Activated naive CD4-positive, alpha-beta T cell treated with anti-CD3 and anti-CD28 coated beads for 36 hours (primary cell): ENCODE measurements at places on chromosomes 11 and 22. TPM values are rescaled to one million over a fixed set of nuclear protein-coding genes. Genes with fewer than 3 reads are reported as not detected.
A peak's percentile ranks its signal among the peaks of the same experiment; 100 is the strongest.

Gene OR6A2
- total RNA-seq, result not detected

Gene MIAT
- total RNA-seq, result 51.9 TPM

Gene PRRG4
- 0.15 TPM for total RNA-seq

Gene RAPSN
- not detected for total RNA-seq

Gene OR51B2
- not detected for total RNA-seq

Gene VSIG2
- total RNA-seq, result 0.29 TPM

DNA sequence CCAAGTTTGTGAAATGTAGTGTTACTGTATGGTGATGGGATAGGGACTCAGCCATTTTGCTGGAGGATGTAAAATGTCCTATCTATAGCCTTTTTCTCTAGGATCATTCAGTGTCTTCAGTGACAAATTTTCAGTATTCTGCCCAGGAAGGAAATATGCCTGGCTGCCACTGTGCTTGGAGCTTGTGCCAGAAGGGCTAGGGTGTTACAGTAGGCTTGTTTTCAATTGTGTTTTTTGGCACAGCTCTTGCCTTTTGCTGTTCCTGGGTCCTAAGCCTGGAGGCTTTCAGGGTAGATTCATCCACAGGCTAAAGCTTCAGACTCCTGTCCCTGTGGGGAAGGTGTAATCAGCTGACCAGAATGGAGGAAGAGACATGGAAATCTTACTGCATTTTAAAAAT, 22.0 kb upstream of the PHOX2A start:
- H3K4me3 ChIP-seq, result no peak overlapping the region
- no peaks in the 10 kb centered on the region for H3K36me3 ChIP-seq
- H3K27ac ChIP-seq, result no peak overlapping the region
- no peak for DNase-seq

DNA sequence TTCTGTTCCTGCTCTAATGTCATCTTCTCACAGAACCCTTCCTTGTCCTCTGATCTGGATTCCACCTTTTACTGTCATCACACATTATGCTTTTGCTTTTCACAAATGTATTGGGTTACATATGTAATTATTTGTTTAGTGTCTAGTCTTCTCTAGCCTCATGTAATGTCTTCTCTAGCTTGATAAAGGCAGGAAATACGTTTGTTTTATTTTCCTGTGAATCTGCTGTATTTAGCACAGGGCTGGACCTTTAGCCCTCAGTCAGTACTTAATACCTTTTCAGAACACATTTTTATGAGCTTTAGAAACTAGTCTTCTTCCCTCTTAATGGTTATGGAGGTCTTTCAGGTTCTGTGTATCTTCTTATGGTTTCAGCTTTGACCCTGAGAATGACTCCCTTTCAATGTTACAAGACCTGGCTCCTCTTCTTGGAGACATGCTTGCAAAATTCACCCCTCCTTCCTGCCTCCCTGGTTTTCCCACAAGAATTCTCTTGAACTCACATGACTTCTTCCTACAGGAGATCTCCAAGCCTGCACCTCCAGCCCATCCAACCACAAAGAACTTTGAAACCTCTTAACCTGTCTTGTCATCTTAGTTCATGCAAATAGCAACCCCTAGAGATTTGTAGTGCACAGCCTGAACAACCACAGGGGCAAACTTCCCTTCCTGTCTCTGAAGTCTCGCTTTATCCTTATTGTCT, 132.7 kb upstream of the DDI1 start:
- H3K27ac ChIP-seq, result no peak overlapping the region
- DNase-seq, result no peak
- H3K4me3 ChIP-seq, result no peak overlapping the region

GRCh38 chr22:30226192-30226832, 20.2 kb downstream of the LIF start:
- peaks cover 40% of the 10 kb centered on the region for H3K4me1 ChIP-seq
- H3K4me3 ChIP-seq, result no peak overlapping the region
- H3K27ac ChIP-seq, result no peak overlapping the region
- no peaks in the 10 kb centered on the region for H3K36me3 ChIP-seq
- H3K27me3 ChIP-seq, result no peaks in the 10 kb centered on the region
- DNase-seq, result no peak

GRCh38 chr22:42742940-42743339, 22.3 kb upstream of the A4GALT start:
- DNase-seq, result no peak
- H3K27ac ChIP-seq, result no peak overlapping the region
- H3K4me3 ChIP-seq, result no peak overlapping the region
- no peaks in the 10 kb centered on the region for H3K27me3 ChIP-seq
- no peaks in the 10 kb centered on the region for H3K4me1 ChIP-seq

- H3K27ac ChIP-seq, result peak overlapping the region; percentile 81
- peaks cover 36% of the 10 kb centered on the region for H3K4me1 ChIP-seq
- DNase-seq, result no peak
These were observed 1.2 kb downstream of the GUCD1 start for GRCh38 chr22:24553597-24554312.

DNA sequence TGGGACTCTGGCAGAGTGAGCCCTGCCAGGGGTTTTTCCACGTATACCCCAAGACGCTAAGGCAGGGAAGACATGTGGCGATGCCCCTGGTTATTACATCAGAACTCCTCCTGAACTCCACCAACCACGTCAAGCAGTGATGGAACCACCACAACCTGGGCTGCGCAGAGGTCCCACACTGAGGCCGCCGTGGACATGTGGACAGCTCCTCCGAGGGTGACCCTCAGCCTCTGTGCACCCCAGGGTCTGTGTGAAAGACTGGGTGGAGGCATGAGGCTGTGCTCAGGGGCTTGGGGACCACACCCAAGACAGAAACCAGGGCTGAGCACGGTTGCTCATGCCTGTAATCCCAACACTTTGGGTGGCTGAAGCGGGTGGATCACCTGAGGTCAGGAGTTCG, 52.2 kb downstream of the TRMU start:
- H3K36me3 ChIP-seq, result no peaks in the 10 kb centered on the region
- DNase-seq, result no peak
- H3K27ac ChIP-seq, result no peak overlapping the region
- H3K27me3 ChIP-seq, result no peaks in the 10 kb centered on the region
- no peak overlapping the region for H3K4me3 ChIP-seq
- H3K4me1 ChIP-seq, result no peaks in the 10 kb centered on the region

GRCh38 chr11:45092901-45093760, 53.3 kb upstream of the PRDM11 start:
- no peak overlapping the region for H3K4me3 ChIP-seq
- peaks cover 7% of the 10 kb centered on the region for H3K4me1 ChIP-seq
- H3K27me3 ChIP-seq, result peaks cover 6% of the 10 kb centered on the region
- H3K27ac ChIP-seq, result no peak overlapping the region
- no peaks in the 10 kb centered on the region for H3K36me3 ChIP-seq

DNA sequence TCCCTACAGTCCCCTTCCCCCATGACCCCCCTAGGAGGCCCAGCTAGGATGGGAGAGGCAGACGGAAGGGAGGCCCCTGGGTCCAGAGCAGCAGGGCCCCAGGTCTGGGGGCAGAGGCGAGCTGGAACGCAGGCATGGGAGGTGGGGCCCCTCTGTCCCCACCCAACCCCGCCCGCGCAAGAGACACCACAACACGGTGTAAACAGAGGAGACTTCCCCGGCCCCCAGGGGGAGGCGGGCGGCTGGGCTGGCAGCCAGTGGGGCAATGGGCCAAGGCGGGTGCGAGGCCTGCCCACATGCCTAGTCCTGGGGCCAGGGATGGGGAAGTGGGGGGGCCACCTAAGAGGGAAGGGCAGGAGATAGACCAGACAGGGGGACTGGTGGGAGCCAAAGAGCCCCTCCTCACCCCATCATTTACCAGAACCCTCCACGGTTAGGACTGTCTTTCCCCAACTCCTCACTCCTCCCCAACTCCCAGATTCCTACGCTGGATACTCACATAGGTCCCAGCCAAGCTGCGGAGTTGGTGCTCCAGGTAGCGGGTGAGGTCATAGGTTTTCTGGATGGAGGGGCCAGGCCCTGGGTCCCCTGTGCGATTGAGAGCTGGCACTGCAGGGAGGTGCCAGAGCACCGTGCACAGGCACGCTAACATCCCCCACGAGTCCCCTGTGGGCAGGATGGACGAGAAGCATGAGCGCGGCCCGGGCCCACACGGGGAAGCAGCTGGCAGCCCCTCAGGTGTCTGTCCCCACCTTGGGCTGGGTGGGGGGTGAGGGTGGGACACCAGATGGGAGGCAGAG, 6.2 kb downstream of the CLCF1 start:
- H3K27ac ChIP-seq, result no peak overlapping the region
- H3K36me3 ChIP-seq, result no peaks in the 10 kb centered on the region
- no peak for DNase-seq
- H3K4me1 ChIP-seq, result peaks cover 21% of the 10 kb centered on the region
- peaks cover 13% of the 10 kb centered on the region for H3K27me3 ChIP-seq

- H3K4me3 ChIP-seq, result no peak overlapping the region
- DNase-seq, result no peak
- H3K4me1 ChIP-seq, result no peaks in the 10 kb centered on the region
- H3K27me3 ChIP-seq, result peaks cover 5% of the 10 kb centered on the region
These were observed 89.7 kb upstream of the SHANK2 start for GRCh38 chr11:71342116-71342515.

- no peak overlapping the region for H3K4me3 ChIP-seq
- no peaks in the 10 kb centered on the region for H3K4me1 ChIP-seq
- H3K36me3 ChIP-seq, result no peaks in the 10 kb centered on the region
- no peak for DNase-seq
- H3K27ac ChIP-seq, result no peak overlapping the region
These were observed 22.9 kb upstream of the TLCD5 start for GRCh38 chr11:120302001-120302805.
